Bronchial epithelial cell (primary cell): ENCODE measurements at places on chromosomes 1 and 21. TPM values are rescaled to one million over a fixed set of nuclear protein-coding genes. Genes with fewer than 3 reads are reported as not detected.

Gene OR6K3
- total RNA-seq, result not detected in 2 replicates

Gene CDK18
- 1.8 and 2.2 TPM in 2 replicates for total RNA-seq

Gene SV2A
- 0.26 and 1.1 TPM in 2 replicates for total RNA-seq

Gene HENMT1
- 1.1 and 1.5 TPM in 2 replicates for total RNA-seq

Gene RHBG
- total RNA-seq, result under 0.01 and 0.13 TPM in 2 replicates

Gene CPLANE2
- total RNA-seq, result 5.8 and 14.5 TPM in 2 replicates

Gene GABRD
- not detected in 2 replicates for total RNA-seq

Gene RHEX
- total RNA-seq, result not detected in 2 replicates

Gene PCSK9
- total RNA-seq, result 5.8 and 11.3 TPM in 2 replicates

DNA sequence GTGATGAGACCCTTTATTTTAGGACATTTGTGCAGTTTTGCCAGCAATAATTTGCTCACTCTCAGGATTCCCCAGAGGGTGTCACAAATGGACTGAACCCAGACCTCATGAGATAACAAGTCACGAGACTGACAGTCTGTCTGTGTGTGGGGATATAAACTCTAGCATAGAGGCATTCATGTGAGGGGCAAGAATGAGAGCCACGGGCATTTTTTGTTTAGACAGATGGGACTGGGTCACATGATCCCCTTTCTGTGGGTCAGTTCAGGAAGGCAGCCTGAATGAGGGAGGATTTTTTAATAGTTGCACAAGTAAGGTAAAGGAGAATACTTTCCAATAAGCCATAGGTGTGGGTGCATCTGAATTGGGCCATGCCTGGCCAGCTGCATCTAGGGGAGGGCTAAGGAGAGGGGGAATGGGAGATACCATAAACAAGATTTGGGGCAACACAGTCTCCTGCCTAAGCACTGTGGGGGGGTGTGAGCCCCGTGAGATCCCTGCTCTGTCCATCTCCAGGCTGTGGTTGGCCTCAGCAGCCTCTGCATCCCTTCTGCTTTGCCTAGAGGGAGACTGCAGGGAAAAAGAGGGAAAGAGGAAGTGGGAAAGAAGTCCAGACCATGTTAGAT lies 66.6 kb downstream of the NAV1 start:
- DNase-seq, result no peak

DNA sequence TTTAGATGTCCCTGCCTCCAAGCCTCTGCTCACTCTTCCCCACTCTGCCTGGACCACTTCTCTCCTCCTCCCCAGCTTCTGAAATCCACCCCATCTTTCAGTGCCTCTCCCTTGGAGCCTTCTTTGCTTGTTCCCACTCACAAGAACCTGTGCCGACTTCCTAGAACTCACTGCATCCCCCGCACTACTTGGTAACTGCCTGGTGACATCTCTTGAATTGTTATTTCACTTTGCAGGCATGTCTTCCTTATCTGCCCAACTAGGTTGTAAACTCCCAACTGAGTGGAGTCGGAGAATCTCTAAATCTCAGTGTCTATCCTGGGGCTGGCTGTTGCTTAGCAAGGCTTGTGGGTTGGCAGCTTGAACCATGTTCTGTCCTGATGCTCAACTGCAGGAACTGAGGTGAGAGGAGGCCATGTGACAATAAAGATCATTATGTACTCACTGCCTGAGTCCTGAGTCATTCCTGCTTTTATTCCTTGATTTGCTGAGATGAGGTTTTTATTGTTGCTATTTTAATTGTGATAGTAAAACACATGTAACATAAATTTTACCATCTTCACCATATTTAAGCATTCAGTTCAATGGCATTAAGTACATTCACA lies 3.9 kb downstream of the KPRP start:
- peak; percentile 62 for DNase-seq

GRCh38 chr1:39133340-39133684 lies 71.2 kb upstream of the MACF1 start:
- DNase-seq, result no peak

DNA sequence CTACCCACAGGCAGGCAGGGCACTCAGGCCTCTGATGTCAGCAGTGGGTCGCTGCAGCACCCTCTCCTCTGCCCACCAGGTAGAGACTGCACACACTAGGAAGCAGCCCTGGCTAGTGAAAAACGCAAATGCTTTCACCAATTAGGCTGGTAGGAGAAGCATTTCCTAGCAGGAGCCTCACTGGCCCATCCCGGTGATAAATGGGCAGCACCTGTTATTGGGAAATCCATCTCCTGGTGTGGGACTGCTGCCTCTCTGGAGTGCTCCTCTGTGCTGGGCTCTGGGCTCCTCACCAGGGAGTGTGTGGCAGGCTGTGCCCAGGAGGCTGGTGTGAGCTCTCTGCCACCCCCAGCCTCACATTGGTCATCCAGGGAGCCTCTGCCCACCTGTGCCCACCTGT lies 28.6 kb downstream of the LRP8 start:
- no peak for DNase-seq

- no peak for DNase-seq
Measured at GRCh38 chr1:150076985-150077384, 9.4 kb downstream of the VPS45 start.

GRCh38 chr1:175901076-175901836 lies 157.9 kb upstream of the TNR start:
- DNase-seq, result no peak

DNA sequence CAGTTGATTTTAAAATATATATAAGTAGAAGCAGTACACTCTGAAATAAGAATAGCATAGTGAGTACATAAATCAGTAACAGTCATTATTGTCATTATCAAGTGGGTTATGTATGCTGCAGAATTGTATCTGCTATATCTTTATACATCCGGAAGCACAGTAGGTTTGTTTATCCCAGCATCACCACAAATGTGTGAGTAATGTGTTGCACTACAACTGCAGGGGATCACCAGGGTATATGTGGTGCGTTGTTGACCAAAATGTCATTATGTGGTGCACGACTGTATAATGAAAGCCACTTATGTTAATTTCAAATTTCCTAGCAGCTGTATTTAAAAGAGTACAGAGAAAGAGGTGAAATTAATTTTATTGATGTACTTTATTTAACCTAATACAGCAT lies 87.7 kb upstream of the GADD45A start:
- no peak for DNase-seq

DNA sequence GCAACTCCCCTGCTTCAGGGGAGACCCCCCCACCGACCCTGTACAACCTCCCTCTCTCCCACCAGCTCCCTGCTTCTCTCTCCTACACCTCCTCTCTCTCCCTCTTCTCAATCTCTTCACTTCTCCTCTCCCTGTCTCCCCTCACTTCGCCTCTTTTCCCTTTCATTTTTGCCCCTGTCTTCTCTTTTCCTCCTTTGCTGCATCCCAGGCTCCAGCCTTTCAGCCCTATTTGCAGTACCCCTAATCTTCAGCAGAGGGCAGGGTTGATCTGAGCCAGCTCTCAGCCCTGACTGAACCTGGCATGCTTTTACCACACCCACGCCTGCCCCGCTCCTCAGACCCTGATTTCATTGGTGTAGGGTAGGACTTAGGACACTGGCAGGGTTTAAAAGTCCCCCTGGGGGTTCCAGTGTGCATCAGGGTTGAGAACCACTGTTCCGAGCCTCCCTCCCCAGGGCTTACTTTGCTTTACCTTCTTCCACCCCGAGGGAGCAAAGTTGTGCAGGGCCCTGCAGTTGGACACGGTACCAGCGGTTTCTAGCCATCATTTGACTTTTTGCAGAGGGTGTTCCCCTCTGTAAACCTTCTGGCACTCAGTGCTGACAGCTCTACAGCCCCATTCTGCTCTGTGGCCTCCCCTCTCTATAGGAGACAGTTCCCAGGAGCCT lies 67.3 kb upstream of the CNTN2 start:
- DNase-seq, result peak; percentile 30

DNA sequence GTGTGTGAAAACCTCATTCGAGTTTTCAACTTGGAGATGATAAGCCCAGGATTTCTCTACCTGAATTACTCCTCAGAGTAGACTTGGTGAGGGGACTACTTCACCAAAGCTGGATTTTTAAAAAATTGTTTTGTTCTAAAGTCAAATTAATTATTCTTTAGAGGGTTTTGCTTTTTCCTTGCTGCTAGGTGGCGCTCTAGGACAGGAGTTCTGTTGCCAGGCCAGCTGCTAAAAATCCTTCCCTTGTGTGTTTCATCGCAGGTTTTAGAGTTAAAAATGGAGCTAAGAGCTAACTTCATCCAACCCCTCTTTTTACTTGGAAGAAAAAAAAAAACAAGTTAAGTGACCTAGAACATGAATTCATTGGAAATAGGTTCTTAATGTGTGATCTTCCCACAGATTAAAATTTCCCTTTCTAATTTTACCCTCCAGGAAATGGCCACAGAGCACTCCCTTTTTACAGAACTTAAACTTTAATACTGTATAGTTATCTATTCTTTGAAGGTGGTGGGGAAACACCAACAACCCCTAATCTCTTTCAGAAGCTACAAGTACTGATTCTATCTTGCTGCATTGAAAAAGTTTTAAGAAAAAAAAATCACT lies 36.7 kb upstream of the FAM163A start:
- DNase-seq, result peak; percentile 47

DNA sequence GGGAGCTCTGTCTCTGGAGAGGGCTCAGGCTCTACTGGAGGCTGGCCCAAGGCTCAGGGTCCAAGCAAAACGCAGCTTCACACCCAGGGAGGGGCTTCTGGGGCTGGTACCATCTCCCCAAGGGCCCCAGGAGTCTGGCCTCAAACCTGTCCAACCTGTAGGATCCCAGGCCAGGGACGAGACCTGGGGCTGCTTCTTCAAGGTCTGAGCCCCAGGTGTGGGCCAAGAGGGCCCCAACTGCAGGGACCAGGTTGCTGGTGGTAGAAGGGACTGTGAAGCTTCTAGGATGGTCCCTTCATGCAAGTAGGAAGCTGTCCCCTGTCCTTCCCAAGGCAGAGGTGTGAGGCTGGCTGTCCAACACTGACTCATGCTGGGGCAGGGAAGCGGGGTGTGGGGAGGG lies 7.8 kb upstream of the MMEL1 start:
- no peak for DNase-seq

DNA sequence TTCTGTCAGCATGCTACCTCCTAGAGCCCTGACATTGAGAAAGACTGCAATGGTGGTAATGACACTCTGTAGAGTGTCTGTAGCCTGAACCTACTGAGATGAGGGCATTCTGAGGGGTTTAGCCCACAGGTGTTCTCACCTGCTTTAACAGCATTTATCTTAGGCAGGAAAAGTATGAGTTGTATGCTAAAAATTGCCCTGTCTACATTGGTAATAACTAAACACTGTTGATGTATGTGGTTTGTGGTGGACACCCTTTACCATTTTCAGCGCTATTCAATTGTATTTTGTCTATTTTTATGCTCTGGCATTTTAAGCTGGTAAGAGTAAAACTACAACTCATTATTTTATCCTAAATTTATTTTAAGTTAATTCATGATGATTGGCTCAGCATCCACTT lies 10.0 kb downstream of the PYHIN1 start:
- DNase-seq, result no peak

DNA sequence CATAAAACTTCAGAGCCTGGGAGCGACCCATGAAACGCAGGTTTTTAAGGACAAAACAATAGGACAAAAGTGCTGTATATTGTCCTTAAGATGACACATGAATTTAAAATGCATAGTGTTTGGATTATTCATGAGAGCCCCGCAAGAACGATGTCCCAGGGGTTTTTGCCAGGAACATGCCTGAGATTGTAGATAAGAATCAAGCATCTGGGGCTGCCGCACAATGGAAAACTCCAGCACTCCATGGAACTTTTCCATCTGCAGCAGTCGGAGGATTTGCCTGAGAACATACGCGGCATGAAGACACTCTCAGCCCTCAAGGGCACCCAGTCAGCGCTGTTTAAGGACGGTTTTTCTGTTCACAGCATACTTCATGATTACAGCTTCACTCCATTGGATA lies 5.3 kb upstream of the ERG start:
- DNase-seq, result no peak

GRCh38 chr1:116284819-116285390 lies 88.1 kb upstream of the ATP1A1 start:
- DNase-seq, result no peak

DNA sequence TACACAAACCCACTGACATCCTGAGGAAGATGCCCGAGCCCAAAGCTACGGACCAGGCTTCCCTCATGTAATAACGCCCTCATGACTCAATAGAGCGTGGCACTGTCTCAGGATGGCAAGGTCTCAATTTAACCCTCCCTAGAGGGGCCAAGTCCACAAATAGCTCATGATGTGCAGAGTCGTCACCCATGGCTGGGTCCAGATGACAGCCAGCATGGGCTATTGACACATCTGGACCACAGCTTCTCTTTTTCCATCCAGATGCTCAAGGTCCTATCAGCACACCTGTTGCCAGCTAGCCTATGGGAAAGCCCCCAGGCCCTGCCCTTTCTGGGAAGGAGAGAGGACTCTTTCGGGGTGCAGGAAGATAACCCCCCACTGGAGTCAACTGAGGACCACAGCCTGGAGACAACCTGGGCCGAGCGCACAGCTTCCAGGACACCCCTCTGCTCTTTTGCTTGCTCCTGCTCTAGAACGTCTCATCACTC lies 2.8 kb downstream of the LAPTM5 start:
- DNase-seq, result no peak

GRCh38 chr1:225498549-225499136 lies 70.8 kb upstream of the LBR start:
- DNase-seq, result no peak

DNA sequence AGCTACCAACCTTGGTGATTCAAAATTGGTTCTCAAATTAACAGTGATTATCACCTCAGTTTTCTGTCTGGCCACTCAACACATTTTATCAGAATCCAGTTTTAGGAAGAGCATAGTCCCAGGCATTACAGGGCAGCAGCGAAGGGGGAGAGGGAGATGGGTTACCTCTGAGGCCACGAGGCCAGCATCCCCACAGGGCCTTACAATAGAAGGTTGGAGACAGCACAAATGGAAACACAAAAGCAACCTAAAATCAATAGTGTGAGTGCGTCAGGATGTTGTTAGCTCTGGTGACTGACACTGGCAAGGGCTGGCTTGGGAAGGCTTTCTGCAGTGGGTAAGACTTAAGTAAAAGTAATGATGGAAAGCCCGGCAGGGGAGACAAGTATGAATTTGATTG lies 79.5 kb downstream of the JAK1 start:
- DNase-seq, result no peak
